Stimulated activated CD8-positive, alpha-beta memory T cell treated with anti-CD3 and anti-CD28 coated beads, Interleukin-4, amount 100 ng/mL, for 48 hours (primary cell): ENCODE measurements at places on chromosomes 11 and 22.

GRCh38 chr11:35180317-35181233 lies 41.6 kb downstream of the CD44 start:
- DNase-seq: no peak

- peak; percentile 40 for DNase-seq
These were observed 30.8 kb downstream of the MARK2 start for GRCh38 chr11:63869683-63870082.

GRCh38 chr22:27347951-27348350 lies 453.6 kb downstream of the MN1 start:
- DNase-seq: no peak

GRCh38 chr11:11973361-11973800 lies 35.0 kb downstream of the DKK3 start:
- no peak for DNase-seq

- no peak for DNase-seq
These were observed 3.8 kb downstream of the MUC5AC start for GRCh38 chr11:1161410-1162137.

GRCh38 chr11:124069429-124070401 lies 28.6 kb upstream of the OR10G7 start:
- peak; percentile 57 for DNase-seq

DNA sequence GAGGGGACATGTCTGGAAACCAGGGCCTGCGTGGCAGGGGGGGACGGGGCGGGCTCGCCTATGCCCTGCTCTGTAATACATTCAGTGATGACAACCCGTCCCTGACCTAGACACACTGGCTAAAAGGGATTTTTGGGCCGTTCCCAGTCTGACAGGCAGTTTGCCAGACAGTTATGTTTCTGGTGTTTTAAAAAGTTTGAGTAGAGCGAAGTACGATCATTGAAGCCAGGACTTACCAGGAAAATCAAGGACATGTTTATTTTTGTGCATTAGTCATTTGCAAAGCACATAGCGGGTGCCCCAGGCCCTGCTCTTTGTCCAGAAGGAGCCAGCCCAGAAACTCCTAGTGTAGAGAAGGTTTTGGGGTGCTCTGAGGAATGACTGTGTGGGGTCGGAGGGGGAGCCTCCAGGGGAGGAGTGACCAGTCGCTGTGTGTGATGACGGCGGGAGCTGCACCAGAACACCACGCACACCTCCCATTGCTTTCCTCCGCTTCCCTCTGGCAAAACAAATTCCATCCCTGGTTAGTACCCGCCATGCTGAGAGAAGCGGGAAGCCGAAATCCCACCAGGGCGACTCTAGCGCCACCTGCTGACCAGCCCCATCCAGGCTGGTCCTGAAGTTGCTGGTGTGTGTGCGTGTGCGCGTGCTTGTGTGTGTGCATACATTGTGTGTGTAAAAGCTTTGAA lies 50.8 kb downstream of the FBLN1 start:
- DNase-seq: peak; percentile 85

DNA sequence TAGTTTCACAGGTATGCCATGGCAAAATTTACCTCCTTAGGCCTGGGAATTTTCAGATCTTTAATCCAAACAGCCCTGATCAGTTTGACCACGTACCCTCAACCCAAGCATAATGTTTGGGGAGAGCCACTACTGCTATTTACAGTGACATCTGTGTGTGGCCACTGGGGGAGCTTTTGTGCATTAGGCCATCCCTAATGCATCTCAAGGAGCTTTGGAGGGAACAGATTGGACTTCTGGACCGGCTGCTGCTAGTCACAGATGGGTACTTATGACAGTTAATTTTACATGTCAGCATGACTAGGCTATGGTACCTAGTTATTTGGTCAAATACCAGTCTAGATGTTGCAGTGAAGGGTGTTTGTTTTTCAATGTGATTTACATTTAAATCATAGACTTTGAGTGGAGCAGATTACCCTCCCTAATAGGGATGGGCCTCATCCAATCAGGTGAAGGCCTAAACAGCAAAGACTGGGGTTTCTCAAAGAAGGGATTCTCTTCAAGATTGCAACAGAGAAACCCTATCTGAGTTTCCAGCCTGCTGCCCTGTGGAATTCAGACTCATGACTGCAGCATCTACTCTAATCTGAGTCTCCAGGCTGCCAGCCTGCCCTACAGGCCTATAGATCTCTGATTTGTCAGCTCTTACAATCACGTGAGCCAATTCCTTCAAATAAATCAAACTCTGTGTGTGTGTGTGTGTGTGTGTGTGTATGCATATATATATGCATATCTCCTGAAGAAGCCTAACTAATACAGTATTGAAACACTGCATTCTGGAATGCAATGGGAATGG lies 38.0 kb upstream of the GALNT18 start:
- DNase-seq: no peak

GRCh38 chr11:69064394-69064957 lies 15.7 kb downstream of the TPCN2 start:
- DNase-seq: no peak

GRCh38 chr11:110133160-110133559 lies 40.0 kb downstream of the ZC3H12C start:
- no peak for DNase-seq

GRCh38 chr22:28344918-28345703 lies 334.5 kb downstream of the TTC28 start:
- DNase-seq: no peak

DNA sequence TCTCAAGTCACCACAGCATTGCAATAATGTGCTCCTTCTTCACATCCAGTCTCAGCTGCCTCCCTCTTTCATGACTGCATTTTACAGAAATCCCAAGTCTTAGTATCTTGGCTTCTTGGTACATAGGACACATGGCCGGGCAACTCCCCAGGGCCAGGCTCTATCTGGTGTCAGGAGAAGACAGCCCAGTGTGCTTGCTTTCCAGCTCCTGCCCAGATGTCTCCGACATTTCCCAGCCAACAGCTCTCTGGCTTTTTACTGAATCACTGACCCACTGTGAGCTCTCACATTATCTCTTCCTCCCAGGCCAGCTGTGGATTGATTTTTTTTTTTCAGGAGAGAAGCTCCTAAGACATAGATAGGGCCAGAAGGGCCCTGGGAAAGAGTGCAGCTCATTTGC lies 346.0 kb upstream of the C11orf87 start:
- no peak for DNase-seq

GRCh38 chr11:35073691-35074419 lies 65.1 kb upstream of the CD44 start:
- no peak for DNase-seq

DNA sequence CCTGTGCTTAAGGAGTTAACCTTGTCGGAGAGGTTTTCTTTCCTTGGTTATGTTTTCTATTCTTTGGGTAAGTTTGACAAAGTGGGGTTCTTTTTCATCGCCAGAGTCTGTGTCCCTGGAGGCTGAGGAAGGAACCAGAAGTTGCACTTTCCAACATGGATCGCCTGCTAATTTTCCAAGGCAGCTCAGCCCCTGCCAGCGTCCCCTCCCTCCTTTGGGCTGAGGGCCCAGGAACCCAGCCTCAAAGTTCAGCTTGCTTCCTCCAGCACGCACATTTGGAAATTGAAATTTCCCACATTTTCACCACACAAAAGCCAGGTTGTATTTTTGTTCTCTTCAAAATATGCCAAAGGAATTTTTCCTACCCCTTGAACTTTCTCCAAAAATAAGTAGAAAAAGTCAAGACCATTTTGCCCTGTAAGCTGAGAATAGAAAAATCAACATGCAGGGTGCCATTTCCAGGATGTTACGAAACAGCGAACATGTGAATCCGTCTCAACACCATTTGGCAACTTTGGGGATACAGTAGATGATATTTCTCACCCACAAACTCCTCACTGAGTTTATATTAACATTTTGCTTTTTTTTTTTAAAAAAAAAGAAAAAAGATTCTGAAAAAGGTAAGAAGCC lies 343.5 kb downstream of the TENM4 start:
- DNase-seq: no peak

DNA sequence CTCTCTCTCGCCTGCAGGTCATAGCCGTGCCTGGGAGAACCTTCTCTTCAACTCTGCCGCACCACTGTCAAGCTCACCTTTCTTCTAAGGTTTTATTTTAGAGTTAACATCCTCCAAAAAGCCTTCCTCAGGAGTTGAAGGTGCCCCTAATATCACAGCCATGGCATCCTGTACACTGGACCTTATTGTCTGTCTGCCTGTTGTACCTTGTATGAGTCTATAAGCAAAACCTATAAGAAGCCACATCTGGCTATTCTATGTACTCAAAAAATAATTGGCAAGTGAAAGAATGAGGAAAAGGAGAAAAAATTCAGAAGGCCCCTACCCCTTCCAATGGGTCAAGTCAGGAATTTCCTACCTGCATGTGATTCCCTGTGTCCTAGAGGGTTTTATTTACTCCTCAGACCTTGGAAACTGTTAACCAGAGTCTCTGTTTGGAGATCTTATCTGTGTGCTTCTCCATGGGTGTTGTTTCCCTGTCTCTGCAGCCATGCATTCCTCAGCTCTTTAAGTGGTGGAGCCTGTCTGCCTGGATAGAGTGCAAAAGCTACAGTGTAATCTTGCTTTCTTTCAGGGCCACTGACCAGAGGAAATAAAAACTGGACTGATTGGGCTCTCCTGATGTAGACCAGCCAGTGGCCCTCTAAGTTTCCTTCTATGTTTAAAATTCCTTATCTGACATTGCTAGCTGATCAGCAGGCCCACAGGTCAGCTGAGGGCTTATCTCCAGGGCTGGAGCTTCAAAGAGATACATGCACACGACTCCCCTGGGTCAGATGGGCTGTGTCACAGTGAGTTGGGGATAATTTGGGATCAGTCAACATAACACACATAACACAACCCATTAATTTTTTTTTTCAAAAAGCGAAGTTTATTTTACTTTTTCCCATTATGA lies 37.6 kb upstream of the TMEM135 start:
- no peak for DNase-seq

- peak; percentile 89 for DNase-seq
These were observed 11.3 kb upstream of the OMP start for GRCh38 chr11:77091146-77091940.

GRCh38 chr22:27982106-27982505 lies 63.0 kb upstream of the PITPNB start:
- no peak for DNase-seq

DNA sequence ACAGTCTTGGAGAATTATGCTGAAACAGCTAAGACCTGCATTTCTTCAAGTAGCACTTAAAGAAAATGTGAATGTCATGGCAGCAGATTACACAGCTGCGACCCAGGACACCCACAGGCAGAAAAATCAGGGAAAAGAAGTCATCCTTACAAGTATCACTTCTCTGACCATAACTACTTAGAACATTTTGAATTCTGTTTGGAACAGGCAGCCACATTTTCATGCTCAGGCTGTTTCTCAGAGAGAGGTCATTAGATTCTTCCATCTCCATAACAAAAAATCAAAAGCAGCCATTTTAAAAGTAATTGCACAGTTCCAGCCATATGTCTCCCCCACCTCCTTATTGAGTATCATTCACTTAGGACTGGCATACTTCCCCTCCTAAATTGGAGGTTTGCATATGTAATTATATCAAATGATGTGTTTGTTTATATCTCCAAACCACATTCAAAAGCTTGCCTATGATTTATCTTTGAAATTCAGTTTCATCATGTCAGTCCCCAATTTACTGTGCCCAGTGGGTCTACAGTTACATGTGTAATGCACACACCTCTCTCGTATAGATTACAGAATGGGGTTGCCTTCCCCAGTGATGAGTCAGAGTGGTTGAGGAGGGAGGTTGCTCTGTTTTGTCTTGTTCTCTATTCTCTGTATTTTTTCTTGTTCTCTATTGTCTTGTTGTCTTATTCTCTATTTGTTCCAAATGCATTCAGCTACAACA lies 276.5 kb upstream of the MTNR1B start:
- DNase-seq: no peak

- DNase-seq: no peak
These were observed 16.5 kb upstream of the MEN1 start for GRCh38 chr11:64826578-64827450.
